ENCODE measurements at places on chromosomes 16 and 17.
A peak's percentile ranks its signal among the peaks of the same experiment; 100 is the strongest.

DNA sequence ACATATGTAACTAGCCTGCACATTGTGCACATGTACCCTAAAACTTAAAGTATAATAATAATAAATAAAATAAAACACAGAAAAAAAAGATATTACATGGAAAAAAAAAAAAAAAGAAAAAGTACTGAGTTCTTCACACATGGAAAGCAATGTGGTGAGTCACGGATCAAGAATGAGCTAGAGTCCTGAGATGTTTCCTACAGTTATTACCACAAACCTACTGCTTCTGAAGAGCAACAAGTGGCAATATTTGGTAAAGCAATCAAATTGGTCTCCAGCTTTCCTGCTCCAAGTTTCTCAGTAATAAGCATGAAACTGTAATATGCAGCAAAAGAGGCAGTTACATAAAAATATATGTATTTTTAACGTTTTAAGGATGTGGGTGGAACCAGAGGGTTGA is 223.3 kb upstream of the SALL1 start:
- no peak for DNase-seq

DNA sequence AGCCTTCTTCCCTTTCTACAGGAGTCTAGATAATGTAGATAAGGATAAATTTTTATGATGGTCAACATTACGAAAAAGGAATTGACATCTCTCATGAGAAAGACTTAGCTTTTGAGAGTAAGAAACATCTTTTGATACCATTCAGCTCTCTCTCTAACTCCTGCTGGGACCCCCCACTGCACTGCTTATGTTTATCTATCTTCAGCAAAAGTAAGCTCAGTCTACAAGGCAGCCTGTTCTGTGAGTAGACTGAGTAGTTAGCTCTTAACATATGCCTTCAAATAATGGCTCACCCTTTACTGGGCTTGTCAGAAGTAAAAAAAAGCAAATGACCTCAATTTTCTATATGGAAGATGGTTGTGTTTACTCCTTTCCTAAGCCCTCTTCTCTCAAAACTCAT is 372.2 kb upstream of the CDH11 start:
- no peak for DNase-seq

DNA sequence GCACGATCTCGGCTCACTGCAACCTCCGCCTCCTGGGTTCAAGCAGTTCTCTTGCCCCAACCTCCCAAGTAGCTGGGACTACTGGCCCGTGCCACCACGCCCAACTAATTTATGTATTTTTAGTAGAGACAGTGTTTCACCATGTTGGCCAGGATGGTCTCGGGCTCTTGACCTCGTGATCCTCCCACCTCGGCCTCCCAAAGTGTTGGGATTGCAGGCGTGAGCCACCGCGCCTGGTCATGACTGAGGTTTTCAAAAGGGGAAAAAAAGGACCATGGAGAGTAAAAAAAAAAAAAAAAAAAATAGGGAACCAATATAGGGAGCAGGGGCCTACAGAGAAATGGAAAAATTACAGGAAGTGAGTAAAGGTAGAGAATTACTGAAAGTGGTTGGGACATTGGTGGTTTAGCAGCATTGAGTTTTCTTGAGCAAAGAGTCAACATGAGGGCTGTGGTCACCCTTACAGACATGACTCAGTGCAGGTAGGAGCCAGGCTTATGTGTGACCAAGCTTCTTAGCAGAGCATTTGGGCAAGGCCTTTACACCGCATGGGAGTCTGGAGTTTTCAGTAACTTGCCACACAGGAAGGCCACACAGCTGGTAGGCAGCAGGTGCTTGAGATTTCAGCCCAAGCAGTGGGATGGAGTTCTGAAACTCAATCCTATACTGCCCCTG is 447.3 kb downstream of the HS3ST3B1 start:
- no peak for DNase-seq

GRCh38 chr17:66214884-66215528 is 14.2 kb downstream of the APOH start:
- DNase-seq, result peak; percentile 58

GRCh38 chr17:67328026-67328425 is 38.4 kb downstream of the PSMD12 start:
- DNase-seq, result no peak

DNA sequence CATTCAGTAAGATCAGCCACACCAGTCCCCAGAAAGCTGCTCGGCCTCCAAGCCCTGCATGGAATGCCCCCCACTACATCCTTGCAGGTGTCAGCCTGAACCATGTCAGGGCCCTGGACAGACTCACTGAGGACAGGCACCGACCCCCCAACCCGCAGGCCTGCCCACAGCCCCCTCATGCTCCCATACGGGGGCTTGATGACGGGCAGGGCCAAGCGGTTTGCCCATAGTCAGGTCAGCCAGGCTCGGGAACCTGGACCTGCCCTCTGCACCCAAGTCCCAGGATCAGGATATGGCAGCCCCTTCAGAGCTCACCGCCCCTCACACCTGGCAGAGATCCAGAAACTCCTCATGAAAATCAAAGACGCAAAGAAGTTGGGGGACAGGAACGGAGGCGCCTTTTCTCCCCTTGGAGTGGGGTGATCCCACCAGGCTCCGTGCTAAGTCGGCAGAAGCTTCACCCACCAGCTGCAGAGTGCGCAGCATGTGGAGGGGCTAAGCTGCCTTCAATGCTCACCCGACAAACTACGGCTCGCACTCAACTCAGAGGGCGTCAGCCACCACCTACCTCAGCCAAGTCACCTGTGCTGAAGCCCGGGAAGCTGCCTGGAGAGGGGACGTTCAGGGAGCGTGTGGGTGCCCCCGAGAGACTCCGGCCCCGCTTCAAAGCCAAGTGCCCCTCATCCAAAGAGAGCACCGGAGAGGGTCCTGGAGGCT is 26.5 kb downstream of the GNPTG start:
- no peak for DNase-seq

DNA sequence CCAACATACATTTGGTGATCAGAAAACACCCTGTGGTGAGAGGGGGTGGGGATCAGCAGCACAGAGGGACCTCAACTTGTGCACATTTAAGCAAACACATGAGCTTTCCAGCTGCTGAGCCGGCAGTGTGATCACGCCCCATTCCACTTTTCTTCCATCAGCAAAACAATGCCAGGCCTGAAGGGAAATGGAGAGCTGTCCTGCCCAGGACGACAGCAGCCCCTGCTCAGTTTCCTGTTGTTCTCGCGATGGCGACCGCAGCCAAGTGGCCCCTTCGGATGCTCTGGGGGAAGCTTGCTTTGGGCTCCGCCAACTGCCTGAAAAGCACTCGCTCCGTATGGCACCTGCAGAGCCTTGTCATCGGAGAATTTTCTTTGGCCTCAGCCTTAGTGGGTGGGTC is 272.3 kb downstream of the FOXL1 start:
- no peak for DNase-seq

GRCh38 chr16:50021544-50021943 is 3.5 kb upstream of the CNEP1R1 start:
- no peak for DNase-seq

GRCh38 chr17:50420419-50421112 is 5.5 kb upstream of the ACSF2 start:
- DNase-seq, result no peak

DNA sequence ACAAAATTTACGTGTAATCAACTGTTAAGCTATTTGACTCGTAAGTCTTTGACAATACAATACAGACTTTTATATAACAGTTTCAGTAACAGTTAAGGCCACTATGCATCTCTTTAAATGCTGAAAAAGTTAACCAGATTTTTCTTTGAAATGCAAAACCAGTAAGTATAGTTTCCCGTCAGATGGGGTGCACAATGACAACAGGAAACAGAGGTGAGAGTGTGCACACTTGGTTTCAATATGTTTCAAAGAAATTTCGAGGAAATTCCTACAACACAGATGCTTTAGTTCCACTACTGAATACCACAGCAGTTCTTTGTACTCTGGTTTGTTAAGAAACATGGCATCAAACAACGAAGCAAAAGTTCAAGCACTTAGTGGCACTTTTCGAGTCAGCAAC is 48.4 kb downstream of the RNF157 start:
- DNase-seq, result no peak

DNA sequence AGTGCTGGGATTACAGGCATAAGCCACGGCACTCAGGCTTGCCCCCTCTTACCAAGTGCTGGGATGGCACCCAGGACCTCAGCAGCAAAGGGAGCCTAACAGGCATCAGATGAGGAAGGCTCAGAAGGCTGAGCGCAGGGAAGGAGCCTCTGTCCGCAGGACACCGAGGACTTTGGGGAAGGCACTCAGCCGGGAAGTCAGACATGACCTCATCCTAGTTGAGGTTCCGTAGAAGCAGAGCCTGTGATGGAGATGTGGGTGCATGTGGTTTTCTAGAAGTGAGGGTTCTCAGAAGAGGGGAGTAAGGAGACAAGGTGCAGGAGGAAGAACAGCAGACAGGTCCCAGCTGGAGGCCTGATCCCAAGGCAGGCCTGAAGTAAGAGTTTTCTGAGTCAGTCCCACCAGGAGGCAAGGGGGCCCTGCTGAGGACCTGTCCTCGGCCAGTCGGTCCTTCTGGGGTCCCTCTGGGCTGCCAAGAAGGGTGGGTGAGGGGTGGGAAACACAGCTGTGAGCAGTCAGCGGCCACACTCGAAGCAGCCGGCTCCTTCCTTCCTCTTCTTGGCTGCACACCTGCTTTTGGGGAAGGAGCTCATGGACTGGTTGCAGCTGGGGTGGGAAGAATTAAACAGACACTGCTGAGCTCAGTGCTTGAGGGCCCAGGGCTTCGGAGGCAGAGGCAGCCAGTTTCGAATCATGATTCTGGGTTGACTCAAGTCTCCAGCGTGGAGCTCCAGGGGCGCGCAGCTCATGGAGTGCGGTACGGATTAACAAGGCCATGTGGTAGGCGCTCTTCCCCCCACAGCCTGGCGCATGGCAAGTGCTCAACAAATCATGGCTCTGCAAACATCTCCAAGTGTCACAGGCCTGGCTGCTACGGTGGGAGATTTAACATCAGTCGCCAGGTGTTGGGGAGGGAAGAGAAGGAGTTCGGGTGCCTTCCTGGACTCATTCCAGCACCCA is 38.9 kb upstream of the SNN start:
- DNase-seq, result no peak

DNA sequence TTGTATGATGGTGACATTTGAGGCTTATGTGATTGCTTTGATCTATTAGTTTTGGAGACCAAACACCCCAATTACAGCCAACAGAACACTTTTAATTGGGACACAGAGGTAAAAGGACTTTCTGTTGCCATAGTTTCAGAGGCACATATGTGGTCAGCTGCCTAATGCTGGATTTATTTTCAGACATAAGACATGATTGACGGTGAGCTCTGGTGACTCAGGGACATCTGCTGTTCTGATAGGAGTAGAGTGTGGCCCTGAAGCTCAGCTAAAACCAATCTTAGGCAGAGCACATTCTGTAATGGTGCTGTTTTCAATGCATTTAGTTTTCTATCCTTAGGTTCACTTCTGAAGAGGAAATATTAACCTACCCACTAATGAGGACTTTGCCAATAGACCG is 247.1 kb downstream of the UTP18 start:
- no peak for DNase-seq

DNA sequence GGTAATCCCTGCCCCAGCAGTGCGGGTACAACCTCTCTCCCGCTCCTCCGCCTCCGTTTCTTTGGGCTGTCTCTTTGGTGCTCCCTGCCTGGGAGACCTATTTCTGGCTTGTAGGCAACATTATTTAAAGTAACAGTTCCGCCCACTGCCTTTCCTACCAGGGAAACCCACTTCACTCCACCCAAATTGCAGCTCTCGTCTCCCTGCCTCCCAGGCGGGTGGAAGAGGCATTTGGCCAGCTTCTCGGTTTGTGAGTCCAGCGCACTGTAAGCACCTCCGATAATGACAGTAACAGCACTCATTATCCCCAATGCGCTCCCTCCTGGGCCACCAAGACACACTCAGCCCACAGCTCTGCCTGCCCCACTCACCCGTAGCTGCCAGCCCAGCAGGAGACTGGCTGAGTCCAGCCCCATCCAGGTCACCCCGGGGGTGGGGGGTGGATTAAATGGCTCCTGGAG is 165.1 kb upstream of the CDC42EP4 start:
- peak; percentile 30 for DNase-seq

GRCh38 chr16:19225651-19226050 is 57.6 kb downstream of the SYT17 start:
- DNase-seq, result no peak

DNA sequence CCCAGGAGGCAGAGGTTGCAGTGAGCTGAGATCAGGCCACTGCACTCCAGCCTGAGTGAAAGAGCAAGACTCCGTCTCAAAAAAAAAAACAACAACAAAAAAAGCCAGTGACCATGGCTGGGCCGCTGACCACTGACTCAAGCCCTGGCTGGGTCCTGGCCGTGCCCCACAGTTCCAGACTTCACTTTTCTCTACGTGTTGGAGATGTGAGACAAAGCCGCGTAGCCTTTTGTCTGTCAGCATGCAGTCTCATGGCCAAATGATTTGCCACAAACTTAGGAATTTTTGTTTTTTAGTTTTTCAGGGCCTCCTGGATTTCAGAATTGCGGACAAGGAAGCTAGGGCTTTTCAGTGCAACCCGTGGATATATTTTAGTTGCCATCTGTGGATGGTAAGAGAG is 89.3 kb upstream of the CIBAR2 start:
- DNase-seq, result no peak

GRCh38 chr17:7315570-7316235 is 543 bp upstream of the GPS2 start:
- no peak for DNase-seq

DNA sequence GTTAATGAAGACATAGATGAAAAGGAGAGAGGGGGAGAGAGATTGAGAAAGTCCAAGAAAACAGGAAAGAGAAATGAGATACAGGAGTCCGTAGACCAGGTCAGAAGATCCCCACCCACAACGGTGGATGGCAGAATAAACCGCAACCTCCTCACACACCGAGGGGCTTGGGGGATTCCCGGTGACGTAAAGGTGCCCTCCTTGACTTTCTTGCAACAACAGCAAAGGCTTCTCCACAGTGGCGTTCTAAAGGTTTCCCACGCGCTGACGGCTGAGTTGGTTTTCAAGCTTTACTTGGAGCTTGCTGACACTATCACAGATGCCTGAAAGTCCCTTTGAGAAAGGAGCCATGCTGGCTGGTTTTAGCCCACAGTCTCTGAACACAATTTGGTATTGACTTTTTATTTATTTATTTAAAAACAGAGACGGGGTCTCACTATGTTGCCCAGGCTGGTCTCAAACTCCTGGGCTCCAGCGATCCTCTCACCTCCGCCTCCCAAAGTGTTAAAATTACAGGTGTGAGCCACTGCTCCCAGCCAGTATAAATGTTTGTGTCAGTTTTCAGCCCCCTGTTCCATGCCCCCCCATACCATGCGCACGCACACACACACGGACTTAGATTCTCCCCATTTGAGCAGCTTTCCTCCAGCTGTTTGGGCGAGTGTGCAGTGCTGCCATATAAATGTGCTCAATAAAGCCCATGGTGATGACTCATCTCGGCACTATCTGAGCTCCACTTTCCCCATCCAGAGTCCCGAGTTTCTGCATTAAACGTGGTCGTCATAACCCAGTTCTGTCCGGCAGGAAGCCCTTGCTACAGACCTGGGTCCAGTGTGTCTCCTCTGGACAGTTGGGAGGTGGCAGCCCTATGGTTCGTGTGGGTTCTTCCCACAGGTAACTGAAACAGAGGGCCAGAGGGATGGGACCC is 33.0 kb upstream of the SEC14L1 start:
- no peak for DNase-seq

GRCh38 chr17:39144416-39144840 is 7.0 kb downstream of the PLXDC1 start:
- DNase-seq, result no peak
